Activated naive CD4-positive, alpha-beta T cell treated with anti-CD3 and anti-CD28 coated beads for 36 hours (primary cell): ENCODE measurements at places on chromosomes 1 and 21. TPM values are rescaled to one million over a fixed set of nuclear protein-coding genes. Genes with fewer than 3 reads are reported as not detected.

GRCh38 chr1:94617134-94617805 lies 75.7 kb upstream of the F3 start:
- no peaks in the 10 kb centered on the region for H3K27me3 ChIP-seq
- no peaks in the 10 kb centered on the region for H3K36me3 ChIP-seq
- no peak overlapping the region for H3K4me3 ChIP-seq
- no peak overlapping the region for H3K27ac ChIP-seq
- DNase-seq, result no peak

DNA sequence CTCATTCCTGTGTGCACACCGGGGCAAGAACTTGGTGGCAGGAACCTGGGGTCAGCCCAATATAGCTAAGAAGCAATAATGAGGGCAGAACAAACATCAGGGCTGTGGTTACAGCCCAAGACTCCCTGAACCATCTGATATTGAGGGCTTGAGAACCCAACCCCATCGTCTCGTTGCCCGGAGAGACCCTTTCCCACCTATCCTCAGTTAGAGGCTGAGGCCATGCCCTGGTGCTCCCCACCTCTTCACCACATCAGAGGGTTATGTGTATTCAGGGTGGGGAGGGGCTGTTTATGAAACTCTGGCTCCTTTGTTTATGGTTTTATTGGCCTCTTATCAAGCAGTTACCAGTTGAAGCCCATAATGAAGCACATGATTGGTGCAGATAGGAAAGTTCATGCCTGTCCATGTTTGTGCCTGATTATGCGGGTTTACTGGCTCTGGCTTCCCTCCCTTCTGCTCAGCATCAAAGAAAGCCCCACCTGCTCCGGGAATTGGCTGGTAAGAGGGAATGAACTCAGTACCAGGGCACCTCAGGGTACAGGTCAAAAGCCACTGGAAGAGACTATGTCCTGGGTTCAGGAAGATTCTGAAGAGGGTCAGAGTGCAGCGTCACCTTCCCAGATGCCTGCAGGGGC lies 14.5 kb downstream of the NUAK2 start:
- no peak overlapping the region for H3K4me3 ChIP-seq
- H3K4me1 ChIP-seq, result peaks cover 50% of the 10 kb centered on the region
- no peak for DNase-seq
- no peaks in the 10 kb centered on the region for H3K27me3 ChIP-seq
- H3K36me3 ChIP-seq, result peaks cover 51% of the 10 kb centered on the region

GRCh38 chr1:205541161-205541886 lies 36.9 kb downstream of the CDK18 start:
- peaks cover 24% of the 10 kb centered on the region for H3K27me3 ChIP-seq
- H3K27ac ChIP-seq, result no peak overlapping the region
- peaks cover 14% of the 10 kb centered on the region for H3K4me1 ChIP-seq
- no peak for DNase-seq
- no peak overlapping the region for H3K4me3 ChIP-seq
- no peaks in the 10 kb centered on the region for H3K36me3 ChIP-seq

DNA sequence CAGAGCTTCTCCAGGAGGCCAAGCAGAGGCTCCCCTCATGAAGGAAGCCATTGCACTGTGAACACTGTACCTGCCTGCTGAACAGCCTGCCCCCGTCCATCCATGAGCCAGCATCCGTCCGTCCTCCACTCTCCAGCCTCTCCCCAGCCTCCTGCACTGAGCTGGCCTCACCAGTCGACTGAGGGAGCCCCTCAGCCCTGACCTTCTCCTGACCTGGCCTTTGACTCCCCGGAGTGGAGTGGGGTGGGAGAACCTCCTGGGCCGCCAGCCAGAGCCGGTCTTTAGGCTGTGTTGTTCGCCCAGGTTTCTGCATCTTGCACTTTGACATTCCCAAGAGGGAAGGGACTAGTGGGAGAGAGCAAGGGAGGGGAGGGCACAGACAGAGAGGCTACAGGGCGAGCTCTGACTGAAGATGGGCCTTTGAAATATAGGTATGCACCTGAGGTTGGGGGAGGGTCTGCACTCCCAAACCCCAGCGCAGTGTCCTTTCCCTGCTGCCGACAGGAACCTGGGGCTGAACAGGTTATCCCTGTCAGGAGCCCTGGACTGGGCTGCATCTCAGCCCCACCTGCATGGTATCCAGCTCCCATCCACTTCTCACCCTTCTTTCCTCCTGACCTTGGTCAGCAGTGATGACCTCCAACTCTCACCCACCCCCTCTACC lies 19.1 kb downstream of the CSF1 start:
- no peak for DNase-seq
- H3K27ac ChIP-seq, result no peak overlapping the region
- H3K4me3 ChIP-seq, result no peak overlapping the region
- H3K36me3 ChIP-seq, result peaks cover 26% of the 10 kb centered on the region
- peaks cover 2% of the 10 kb centered on the region for H3K4me1 ChIP-seq

- H3K4me1 ChIP-seq, result no peaks in the 10 kb centered on the region
- no peaks in the 10 kb centered on the region for H3K27me3 ChIP-seq
- no peak overlapping the region for H3K27ac ChIP-seq
Observed at GRCh38 chr1:67110352-67110751, 24.4 kb downstream of the C1orf141 start.

GRCh38 chr21:37700641-37701202 lies 215.5 kb downstream of the KCNJ6 start:
- DNase-seq, result peak; percentile 20
- no peaks in the 10 kb centered on the region for H3K36me3 ChIP-seq
- no peak overlapping the region for H3K27ac ChIP-seq
- H3K4me3 ChIP-seq, result no peak overlapping the region

DNA sequence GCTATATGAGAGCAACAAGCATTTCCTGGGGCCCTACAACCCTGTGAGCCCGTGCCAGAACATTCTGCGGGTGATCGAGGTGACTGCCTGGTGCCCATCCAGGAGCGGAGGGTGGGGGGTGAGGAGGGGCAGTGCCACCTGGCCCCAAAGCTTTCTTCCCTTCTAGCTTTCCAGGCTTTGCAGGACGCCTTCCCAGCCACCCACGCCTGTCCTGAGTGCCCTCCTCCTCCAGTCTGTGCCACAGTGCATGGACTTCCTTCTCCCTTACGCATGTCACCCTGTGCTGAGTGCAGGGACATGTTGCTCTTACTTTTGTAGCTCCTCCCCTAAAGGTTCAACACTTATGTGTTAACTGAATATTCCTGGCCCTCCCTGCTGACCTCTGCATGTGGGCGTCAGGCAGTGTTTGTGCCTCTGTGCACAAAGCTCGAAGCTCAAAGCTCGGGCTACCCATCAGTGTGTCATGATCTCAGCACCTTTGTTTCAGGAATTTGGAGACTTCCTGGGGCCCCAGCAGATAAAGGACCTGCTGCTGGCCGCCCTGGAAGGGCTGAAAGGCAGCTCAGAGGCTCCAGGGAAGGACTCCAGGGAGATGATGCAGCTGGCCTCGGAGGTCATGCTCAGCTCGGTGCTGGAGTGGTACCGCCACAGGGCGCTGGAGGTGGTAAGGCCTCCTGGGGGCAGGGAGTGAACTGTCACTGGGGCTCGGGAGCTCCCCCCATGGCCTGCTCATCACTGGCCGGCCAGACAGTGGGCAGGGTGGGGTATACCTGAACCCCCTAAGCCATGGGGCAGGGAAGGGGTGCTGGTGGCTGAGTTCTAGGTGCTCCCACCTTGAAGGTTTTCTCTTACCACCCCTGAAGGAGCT lies 36.7 kb upstream of the TTC4 start:
- no peaks in the 10 kb centered on the region for H3K27me3 ChIP-seq
- no peaks in the 10 kb centered on the region for H3K4me1 ChIP-seq
- no peak for DNase-seq
- no peaks in the 10 kb centered on the region for H3K36me3 ChIP-seq

- peaks cover 6% of the 10 kb centered on the region for H3K27me3 ChIP-seq
- H3K4me3 ChIP-seq, result no peak overlapping the region
- no peak overlapping the region for H3K27ac ChIP-seq
- no peaks in the 10 kb centered on the region for H3K36me3 ChIP-seq
Observed at GRCh38 chr1:199283794-199284193, 645.0 kb downstream of the PTPRC start.

- H3K36me3 ChIP-seq, result peaks cover 52% of the 10 kb centered on the region
- no peak overlapping the region for H3K27ac ChIP-seq
- H3K4me1 ChIP-seq, result peaks cover 80% of the 10 kb centered on the region
- no peaks in the 10 kb centered on the region for H3K27me3 ChIP-seq
- H3K4me3 ChIP-seq, result no peak overlapping the region
Observed at GRCh38 chr21:34105947-34106541, 32.7 kb downstream of the MRPS6 start.

DNA sequence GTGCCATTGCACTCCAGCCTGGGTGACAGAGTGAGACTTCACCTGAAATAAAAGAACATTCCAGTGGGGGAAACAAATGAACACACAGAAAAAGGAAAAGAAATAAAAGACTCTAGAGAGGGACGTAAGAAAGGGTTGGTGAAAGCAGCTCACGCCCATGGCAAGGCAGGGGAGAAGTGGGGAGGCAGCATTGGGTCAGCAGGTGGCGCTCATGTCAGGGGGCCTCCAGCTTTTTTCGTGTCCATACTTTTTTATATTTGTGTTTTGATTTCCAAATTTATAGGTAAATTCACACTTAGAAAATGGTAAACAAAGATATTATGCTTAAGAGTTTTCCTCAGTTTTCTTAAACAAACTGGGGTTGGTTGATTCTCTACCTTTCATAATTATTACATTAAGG lies 45.5 kb downstream of the VPS13D start:
- H3K27me3 ChIP-seq, result no peaks in the 10 kb centered on the region
- no peak overlapping the region for H3K27ac ChIP-seq
- H3K4me3 ChIP-seq, result no peak overlapping the region
- H3K36me3 ChIP-seq, result peaks cover 28% of the 10 kb centered on the region
- peak; percentile 70 for DNase-seq

- DNase-seq, result peak; percentile 52
- no peak overlapping the region for H3K4me3 ChIP-seq
- peaks cover 3% of the 10 kb centered on the region for H3K36me3 ChIP-seq
- no peaks in the 10 kb centered on the region for H3K27me3 ChIP-seq
- peak overlapping the region; percentile 80 for H3K27ac ChIP-seq
Observed at GRCh38 chr21:35020902-35021301, 28.2 kb downstream of the RUNX1 start.

GRCh38 chr21:44764319-44765230 lies 37.0 kb downstream of the UBE2G2 start:
- peaks cover 11% of the 10 kb centered on the region for H3K4me1 ChIP-seq
- DNase-seq, result no peak
- H3K36me3 ChIP-seq, result peaks cover 3% of the 10 kb centered on the region

DNA sequence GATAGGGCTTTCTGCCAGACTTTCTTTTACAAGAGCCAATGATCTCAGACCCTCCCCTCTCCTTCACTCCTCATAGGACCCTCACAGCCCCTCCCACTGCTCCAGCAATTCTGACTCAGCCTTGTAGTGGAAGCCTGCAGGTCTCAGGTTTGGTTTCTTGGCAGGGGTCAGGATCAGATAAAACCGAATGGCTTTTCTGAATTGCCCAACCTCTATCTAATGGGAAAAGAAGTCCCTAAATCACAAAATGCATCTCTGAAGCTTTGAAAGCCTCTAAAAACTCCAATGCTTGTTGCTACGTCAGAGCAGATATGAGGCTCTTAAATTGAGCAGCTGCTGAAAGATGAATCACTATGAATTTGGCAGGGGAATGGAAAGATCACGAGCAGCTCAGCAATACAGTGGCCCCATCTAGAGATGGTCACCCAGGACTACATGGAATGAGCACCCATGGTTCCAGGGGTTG lies 74.5 kb downstream of the NID1 start:
- H3K27ac ChIP-seq, result no peak overlapping the region
- no peaks in the 10 kb centered on the region for H3K36me3 ChIP-seq
- no peaks in the 10 kb centered on the region for H3K27me3 ChIP-seq
- H3K4me3 ChIP-seq, result no peak overlapping the region
- H3K4me1 ChIP-seq, result no peaks in the 10 kb centered on the region
- no peak for DNase-seq

- no peaks in the 10 kb centered on the region for H3K36me3 ChIP-seq
- no peaks in the 10 kb centered on the region for H3K4me1 ChIP-seq
- H3K27ac ChIP-seq, result no peak overlapping the region
- DNase-seq, result no peak
- H3K27me3 ChIP-seq, result no peaks in the 10 kb centered on the region
Observed at GRCh38 chr21:22115746-22116145, 1117.5 kb downstream of the NCAM2 start.

GRCh38 chr21:45074048-45074817 lies at the start of gene ADARB1:
Gene ADARB1 (plus strand): TSS chr21:45074580. CDS start chr21:45171657, 97,077 bp downstream.
- H3K4me1 ChIP-seq, result peaks cover 37% of the 10 kb centered on the region
- H3K27ac ChIP-seq, result peak within 1 kb of the TSS; percentile 76
- peaks cover 2% of the 10 kb centered on the region for H3K36me3 ChIP-seq

GRCh38 chr1:210070531-210070930 lies 132.5 kb downstream of the SYT14 start:
- H3K27ac ChIP-seq, result no peak overlapping the region
- no peak for DNase-seq
- H3K27me3 ChIP-seq, result peaks cover 8% of the 10 kb centered on the region
- H3K36me3 ChIP-seq, result peaks cover 1% of the 10 kb centered on the region

- no peak overlapping the region for H3K4me3 ChIP-seq
- H3K4me1 ChIP-seq, result peaks cover 2% of the 10 kb centered on the region
- H3K36me3 ChIP-seq, result no peaks in the 10 kb centered on the region
- no peak overlapping the region for H3K27ac ChIP-seq
- no peak for DNase-seq
Observed at GRCh38 chr1:83762039-83762365, 236.9 kb downstream of the TTLL7 start.

- H3K4me3 ChIP-seq, result peak overlapping the region; percentile 92
- peaks cover 43% of the 10 kb centered on the region for H3K4me1 ChIP-seq
- H3K27me3 ChIP-seq, result no peaks in the 10 kb centered on the region
- peaks cover 5% of the 10 kb centered on the region for H3K36me3 ChIP-seq
- DNase-seq, result no peak
Observed at GRCh38 chr1:227735539-227736285, 477 bp downstream of the SNAP47 start.

DNA sequence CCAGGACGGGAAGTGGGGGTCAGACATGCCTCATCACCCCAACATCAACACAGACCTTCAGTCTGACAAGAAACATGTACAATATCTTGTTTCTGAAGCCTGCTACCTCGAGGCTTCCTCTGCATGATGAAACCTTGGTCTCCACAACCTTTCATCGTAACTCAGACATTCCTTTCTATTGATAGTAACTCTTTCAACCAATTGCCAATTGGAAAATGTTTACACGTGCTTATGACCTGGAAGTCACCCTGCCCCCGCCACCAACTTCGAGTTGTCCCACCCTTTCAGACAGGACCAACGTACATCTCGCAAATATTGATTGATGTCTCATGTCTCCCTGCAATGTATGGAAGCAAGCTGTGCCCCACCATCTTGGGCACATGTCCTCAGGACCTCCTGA lies 159.5 kb downstream of the ETS2 start:
- H3K4me3 ChIP-seq, result no peak overlapping the region
- H3K36me3 ChIP-seq, result no peaks in the 10 kb centered on the region
- no peaks in the 10 kb centered on the region for H3K27me3 ChIP-seq
- no peak for DNase-seq
- H3K27ac ChIP-seq, result no peak overlapping the region

Gene DOP1B
- 19.6 TPM for total RNA-seq

Gene ECM1
- total RNA-seq, result 0.88 TPM

Gene ALX3
- not detected for total RNA-seq

Gene CAMSAP2
- total RNA-seq, result 3.9 TPM

Gene CAMK2N1
- 0.57 TPM for total RNA-seq

Gene ADAMTS5
- not detected for total RNA-seq

Gene OLIG2
- total RNA-seq, result not detected

Gene ITLN2
- not detected for total RNA-seq

Gene IL19
- not detected for total RNA-seq

Gene HEYL
- 0.17 TPM for total RNA-seq

Gene FCRL2
- total RNA-seq, result not detected

Gene ZNF644
- total RNA-seq, result 42.8 TPM
